ENCODE measurements at places on chromosomes 16 and 17.
A peak's percentile ranks its signal among the peaks of the same experiment; 100 is the strongest.

DNA sequence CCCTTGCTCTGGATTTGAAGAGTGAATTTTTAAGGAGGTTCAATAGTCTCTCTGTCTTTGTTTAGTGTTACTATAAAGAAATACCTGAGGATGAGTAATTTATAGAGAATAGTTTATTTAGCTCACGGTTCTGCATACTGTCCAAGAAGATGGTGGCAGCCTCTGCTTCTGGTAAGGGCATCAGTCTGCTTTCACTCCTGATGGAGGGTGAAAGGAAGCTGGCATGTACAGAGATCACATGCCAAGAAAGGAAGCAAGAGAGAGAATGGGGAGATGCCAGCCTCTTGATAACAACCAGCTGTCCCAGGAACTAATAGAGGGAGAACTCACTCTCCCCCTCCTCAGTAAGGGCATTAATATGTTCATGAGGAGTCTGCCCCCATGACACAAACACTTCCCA, 917.5 kb upstream of the GOT2 start:
- H3K27me3 ChIP-seq: no peaks in the 10 kb centered on the region
- H3K36me3 ChIP-seq: no peaks in the 10 kb centered on the region
- DNase-seq: no peak
- no peaks in the 10 kb centered on the region for H3K4me1 ChIP-seq

GRCh38 chr17:48290378-48290777, 139.6 kb downstream of the SKAP1 start:
- H3K27ac ChIP-seq: no peak overlapping the region
- H3K27me3 ChIP-seq: no peaks in the 10 kb centered on the region
- peaks cover 10% of the 10 kb centered on the region for H3K4me1 ChIP-seq
- no peak overlapping the region for H3K4me3 ChIP-seq
- H3K36me3 ChIP-seq: no peaks in the 10 kb centered on the region
- no peak for DNase-seq

GRCh38 chr17:82314727-82315605, 2.4 kb downstream of the CD7 start:
- DNase-seq: no peak
- no peak overlapping the region for H3K4me3 ChIP-seq
- no peaks in the 10 kb centered on the region for H3K27me3 ChIP-seq
- no peak overlapping the region for H3K27ac ChIP-seq

GRCh38 chr17:81902653-81903414, 796 bp downstream of the NPB start:
- H3K27me3 ChIP-seq: no peaks in the 10 kb centered on the region
- DNase-seq: peak; percentile 68
- no peak overlapping the region for H3K27ac ChIP-seq
- H3K36me3 ChIP-seq: peaks cover 44% of the 10 kb centered on the region

DNA sequence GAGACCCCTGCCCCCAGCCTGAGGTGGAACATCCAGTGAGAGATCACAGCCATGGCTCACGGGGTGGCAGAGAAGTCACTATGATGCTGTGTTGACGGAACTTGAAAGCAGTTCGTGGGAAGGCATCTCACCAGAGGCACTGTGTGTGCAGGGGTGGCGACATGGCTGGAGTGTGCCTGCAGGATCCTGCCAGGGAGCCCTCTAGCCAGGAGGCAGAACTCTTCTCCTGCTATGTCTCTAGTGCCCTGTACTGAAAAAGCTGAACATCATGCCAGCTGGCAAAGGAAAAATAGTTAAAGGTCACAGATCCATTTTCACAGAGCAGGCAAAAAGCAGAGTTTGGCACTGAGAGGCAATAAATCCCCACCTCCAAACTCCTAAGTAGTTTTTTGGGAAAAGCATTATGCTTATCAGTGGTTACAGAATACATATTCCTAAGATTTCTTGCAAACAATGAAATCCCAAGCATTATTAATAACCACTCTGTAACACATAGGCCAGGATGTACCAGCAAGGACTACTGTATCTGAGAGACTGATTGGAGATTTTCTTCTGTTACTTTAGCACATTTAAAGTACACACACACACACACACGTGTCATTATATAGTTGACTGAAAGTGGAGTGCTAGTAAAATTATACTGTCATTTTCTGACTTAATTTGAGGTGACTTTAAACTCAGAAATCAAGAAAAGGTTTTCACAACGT, 36.8 kb downstream of the TNRC6C start:
- H3K36me3 ChIP-seq: no peaks in the 10 kb centered on the region
- H3K27ac ChIP-seq: no peak overlapping the region
- peaks cover 2% of the 10 kb centered on the region for H3K27me3 ChIP-seq
- H3K4me3 ChIP-seq: no peak overlapping the region

GRCh38 chr16:11074131-11074530, 129.8 kb downstream of the CLEC16A start:
- H3K27ac ChIP-seq: no peak overlapping the region
- no peak for DNase-seq
- H3K27me3 ChIP-seq: no peaks in the 10 kb centered on the region
- peaks cover 5% of the 10 kb centered on the region for H3K4me1 ChIP-seq

GRCh38 chr16:19227643-19228042, 57.9 kb upstream of the CLEC19A start:
- H3K27me3 ChIP-seq: no peaks in the 10 kb centered on the region
- H3K27ac ChIP-seq: peak overlapping the region; percentile 18
- H3K36me3 ChIP-seq: peaks cover 14% of the 10 kb centered on the region
- DNase-seq: no peak
- no peaks in the 10 kb centered on the region for H3K4me1 ChIP-seq
- no peak overlapping the region for H3K4me3 ChIP-seq

GRCh38 chr16:8958344-8959167, 5.2 kb downstream of the USP7 start:
- peak overlapping the region; percentile 6 for H3K27ac ChIP-seq
- H3K27me3 ChIP-seq: no peaks in the 10 kb centered on the region
- peaks cover 5% of the 10 kb centered on the region for H3K36me3 ChIP-seq
- DNase-seq: no peak
- no peak overlapping the region for H3K4me3 ChIP-seq

DNA sequence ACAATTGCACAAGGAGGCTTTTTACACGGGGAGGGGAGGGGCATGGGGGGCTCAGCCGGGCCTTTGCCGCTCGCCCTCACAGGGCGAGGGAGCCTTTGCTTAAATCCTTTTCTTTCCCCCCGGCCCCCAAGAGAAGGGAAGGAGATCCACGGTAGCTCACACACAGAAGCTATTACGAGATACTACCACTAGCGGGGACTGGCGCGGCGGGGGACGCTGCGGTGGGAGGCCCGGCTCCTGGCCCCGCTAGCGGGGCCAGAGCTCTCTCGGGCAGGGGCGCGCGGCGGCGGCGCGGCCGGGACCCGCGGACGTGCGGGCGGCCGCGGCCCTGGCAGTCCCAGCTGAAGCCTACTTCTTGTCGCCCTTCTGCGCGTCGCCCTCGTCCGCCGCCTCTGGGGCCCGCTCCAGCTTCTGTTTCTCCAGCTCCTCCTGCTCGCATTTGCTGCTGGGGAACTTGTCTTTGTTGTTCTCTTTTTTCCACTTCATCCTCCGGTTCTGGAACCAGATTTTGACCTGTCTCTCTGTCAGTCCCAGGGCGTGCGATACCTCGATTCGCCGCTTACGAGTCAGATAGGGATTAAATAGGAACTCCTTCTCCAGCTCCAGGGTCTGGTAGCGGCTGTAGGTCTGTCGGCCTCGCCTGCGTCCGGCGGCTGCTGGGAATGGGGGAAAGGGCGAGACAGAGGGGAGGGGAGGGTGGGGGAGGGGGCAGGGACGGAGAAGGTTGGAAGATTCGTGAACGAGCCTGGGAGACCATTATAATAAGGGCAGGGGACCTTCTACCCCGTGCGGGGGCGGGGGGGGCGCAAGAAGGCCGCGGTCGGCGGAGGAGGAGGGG, 2.0 kb downstream of the HOXB8 start:
- no peak for DNase-seq
- peak overlapping the region; percentile 35 for H3K4me3 ChIP-seq

DNA sequence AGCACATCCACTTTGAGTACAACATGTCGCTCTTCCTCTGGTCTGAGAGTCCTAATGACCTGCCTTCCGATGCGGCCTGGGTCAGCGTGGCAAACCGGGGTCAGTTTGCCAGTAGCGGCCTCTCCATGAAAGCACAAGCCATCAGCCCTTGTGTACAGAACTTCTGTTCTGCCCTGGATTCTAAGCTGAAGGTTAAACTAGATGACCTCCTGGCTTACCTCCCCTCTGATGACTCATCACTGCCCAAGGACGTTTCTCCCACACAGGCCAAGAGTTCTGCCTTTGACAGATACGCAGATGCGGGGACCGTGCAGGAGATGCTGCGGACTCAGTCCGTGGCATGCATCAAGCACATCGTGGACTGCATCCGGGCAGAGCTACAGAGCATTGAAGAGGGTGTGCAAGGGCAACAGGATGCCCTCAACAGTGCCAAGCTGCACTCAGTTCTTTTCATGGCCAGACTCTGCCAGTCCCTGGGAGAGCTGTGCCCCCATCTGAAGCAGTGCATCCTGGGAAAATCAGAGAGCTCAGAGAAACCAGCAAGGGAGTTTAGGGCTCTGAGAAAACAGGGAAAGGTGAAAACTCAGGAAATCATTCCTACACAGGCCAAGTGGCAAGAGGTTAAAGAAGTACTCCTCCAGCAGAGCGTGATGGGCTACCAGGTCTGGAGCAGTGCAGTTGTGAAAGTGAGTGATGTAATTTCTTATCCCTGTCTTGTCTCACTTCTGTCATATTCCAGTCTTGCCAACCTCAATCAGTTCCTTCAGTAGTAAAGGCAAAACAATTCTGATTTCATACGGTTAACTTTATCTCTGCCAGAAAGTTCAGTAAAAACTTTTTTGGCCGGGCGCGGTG, 8.6 kb downstream of the COG1 start:
- no peak overlapping the region for H3K4me3 ChIP-seq
- H3K27me3 ChIP-seq: no peaks in the 10 kb centered on the region

DNA sequence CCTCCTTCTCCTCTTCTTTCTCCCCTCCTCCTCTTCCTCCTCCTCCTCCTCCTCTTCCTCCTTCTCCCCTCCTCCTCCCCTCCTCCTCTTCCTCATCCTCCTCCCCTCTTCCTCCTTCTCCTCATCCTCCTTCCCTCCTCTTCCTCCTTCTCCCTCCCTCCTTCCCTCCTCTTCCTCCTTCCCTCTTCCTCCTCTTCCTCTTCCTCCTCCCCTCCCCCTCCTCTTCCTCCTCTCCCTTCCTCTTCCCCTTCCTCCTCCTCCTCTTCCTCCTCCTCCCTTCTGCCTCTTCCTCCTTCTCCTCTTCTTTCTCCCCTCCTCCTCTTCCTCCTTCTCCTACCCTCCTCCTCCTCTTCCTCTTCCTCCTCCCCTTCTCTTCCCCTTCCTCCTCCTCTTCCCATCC, 5.1 kb upstream of the PITPNM3 start:
- no peaks in the 10 kb centered on the region for H3K36me3 ChIP-seq
- no peak overlapping the region for H3K27ac ChIP-seq
- no peaks in the 10 kb centered on the region for H3K4me1 ChIP-seq
- no peak overlapping the region for H3K4me3 ChIP-seq
- no peak for DNase-seq

GRCh38 chr16:75267631-75268264, 16.3 kb upstream of the BCAR1 start:
- peaks cover 20% of the 10 kb centered on the region for H3K36me3 ChIP-seq
- peaks cover 27% of the 10 kb centered on the region for H3K4me1 ChIP-seq
- no peaks in the 10 kb centered on the region for H3K27me3 ChIP-seq
- peak overlapping the region; percentile 80 for H3K27ac ChIP-seq
- peak; percentile 93 for DNase-seq

- H3K4me1 ChIP-seq: peaks cover 30% of the 10 kb centered on the region
- no peaks in the 10 kb centered on the region for H3K36me3 ChIP-seq
- no peak overlapping the region for H3K4me3 ChIP-seq
- no peaks in the 10 kb centered on the region for H3K27me3 ChIP-seq
- H3K27ac ChIP-seq: no peak overlapping the region
Observed at GRCh38 chr17:77374170-77374936, 233.6 kb downstream of the SEC14L1 start.
